AG10803 (cell line): ENCODE measurements at places on chromosomes 3 and 15.

DNA sequence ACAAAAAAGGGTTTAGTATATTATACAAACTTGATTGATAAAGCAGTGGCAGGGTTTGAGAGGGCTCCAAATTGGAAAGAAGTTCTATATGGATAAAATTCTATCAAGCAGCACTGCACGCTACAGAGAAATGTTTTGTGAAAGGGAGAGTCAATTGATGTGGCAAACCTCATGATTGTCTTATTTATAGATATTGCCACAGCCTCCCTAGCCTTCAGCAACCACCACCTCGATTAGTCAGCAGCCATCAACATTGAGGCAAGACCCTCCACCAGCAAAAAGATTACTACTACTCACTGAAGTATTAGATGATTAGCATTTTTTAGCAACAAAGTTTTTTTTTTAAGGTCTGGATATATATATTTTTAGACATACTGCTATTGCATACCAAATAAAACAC is 296.7 kb downstream of the CHST2 start:
- DNase-seq, result no peak

DNA sequence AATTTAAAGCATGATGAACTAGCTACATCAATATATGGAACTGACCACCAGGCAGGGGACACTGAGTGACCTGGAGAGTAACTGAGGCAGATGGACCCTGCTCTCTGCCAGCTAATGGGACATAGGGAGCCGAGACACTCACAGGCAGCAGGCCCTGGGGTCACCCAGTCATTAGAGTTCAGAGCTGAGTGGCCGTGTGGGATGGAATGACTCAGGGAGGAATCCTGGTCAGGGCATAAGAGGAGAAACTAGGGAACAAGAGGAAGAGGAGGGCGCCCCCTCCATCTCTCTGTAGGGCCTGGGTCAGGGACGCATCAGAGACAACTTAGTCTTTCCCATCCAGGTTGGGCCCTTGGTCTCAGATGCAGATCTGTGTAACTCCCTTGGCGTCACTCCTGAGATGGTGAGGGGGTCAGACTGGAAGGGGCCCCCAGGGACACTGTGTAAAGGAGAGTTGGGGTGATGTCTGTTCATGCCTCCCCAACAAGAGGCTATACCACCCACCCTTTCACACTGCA is 39.8 kb downstream of the CCDC12 start:
- peak; percentile 20 for DNase-seq

GRCh38 chr3:190222360-190222759 is 99.9 kb downstream of the CLDN1 start:
- DNase-seq, result no peak

GRCh38 chr15:65827065-65827464 is 35.0 kb upstream of the DENND4A start:
- DNase-seq, result no peak

- peak; percentile 47 for DNase-seq
Measured at GRCh38 chr3:122794483-122794778, 438 bp upstream of the SLC49A4 start.

DNA sequence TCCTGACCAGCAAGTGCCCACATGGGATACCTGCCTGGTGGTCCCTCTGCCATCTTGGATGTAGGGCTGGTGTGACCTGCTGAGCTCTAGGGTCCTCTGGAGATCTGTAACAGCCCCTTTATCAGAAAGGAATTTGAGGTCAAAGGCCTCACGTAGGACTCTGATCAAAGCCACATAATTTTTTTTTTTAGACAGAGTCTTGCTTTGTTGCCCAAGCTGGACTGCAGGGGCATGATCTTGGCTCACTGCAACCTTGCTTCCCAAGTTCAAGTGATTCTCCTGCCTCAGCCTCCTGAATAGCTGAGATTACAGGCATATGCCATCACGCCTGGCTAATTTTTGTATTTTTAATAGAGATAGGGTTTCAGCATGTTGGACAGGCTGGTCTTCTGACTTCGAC is 9.5 kb downstream of the ITGB5 start:
- DNase-seq, result no peak
